ENCODE measurements at places on chromosomes 2 and 18. TPM values are rescaled to one million over a fixed set of nuclear protein-coding genes. Genes with fewer than 3 reads are reported as not detected.

DNA sequence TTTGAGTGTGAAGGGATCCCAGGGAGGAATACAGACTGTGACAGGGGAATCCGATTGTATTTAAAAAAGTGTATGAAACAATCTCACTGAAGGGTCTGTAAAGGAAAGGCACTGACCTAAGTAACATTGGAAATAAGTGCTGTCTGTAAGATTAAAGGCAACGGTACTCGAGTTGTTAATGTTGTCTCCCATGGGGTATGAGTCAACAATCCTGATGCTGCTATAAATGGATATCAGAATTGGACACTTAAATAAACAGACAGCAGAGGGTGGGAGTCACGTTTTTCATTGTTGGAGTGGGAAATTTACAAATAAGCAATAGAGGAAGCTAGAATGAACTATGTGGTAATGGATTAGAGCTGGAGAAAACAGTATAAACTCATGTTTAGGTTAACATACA is 452.4 kb upstream of the RGPD4 start:
- DNase-seq, result no peak

CRYGD gene
- not detected for total RNA-seq

SCN7A gene
- 3.4 TPM for total RNA-seq

DNA sequence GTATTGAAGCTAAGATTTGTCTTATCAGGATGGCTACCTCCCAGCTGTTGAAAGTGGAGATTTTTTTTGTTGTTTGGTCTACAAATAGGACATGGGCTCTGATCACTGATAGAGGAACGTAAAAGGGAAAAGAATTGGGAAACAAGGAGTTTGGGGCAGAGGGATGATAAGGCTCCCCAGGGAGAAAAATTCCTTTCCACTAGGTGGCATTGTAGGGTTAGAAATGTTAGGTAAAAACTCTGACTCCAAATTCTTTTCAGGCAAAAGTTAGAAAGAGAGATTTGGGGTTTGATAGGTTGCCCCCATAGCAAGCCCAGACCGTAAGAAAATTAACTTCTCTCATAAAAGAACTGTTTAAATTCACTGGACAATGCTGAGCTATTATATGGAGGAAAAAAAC is 19.8 kb downstream of the CMPK2 start:
- no peak for DNase-seq

GRCh38 chr2:79789811-79790210 is 277.0 kb downstream of the CTNNA2 start:
- no peak for DNase-seq

DNA sequence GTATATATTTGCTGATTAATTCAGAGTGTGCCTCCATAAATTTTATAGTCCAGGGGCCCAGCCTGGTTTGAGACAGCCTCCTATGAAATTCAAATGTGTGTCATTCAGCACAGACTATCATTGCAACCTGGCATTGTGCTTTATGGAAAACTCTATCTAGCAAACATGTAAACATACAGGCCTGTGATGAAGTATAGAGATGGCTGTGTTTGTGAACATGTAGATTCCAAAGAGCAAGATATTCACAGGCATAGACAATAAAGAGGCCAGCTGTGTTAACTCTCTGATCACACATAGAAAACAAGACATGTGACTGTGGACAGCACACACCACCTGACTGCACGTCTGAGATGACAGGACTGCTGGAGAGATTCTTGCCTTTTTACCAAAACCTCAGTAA is 297.9 kb downstream of the EN1 start:
- DNase-seq, result no peak

CRYGC gene
- total RNA-seq, result not detected

GRCh38 chr18:45403341-45404049 is 211.8 kb upstream of the SLC14A2 start:
- DNase-seq, result no peak

- DNase-seq, result no peak
Observed at GRCh38 chr2:227079726-227080125, 84.3 kb downstream of the COL4A4 start.

GRCh38 chr18:26976206-26976605 is 110.7 kb upstream of the AQP4 start:
- no peak for DNase-seq

DNA sequence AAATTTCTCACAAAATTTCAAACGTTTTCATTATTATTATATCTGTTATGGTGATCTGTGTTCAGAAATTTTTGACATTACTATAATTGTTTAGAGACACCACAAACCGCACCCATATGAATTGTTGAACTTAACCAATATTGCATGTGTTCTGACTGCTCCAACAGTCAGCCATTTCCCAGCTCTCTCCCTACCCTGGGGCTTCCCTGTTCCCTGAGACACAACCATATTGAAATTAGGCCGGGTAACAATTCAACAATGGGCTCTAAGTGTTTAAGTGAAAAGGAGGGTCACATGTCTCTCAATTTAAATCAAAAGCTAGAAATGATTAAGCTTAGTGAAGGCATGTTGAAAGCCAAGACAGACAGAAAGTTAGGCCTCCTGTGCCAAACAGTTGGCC is 424.0 kb downstream of the DSC3 start:
- no peak for DNase-seq

GRCh38 chr2:121197369-121198091 is 87.5 kb downstream of the TFCP2L1 start:
- peak; percentile 79 for DNase-seq

- DNase-seq, result no peak
Observed at GRCh38 chr2:37619230-37619958, 52.0 kb downstream of the CDC42EP3 start.

DNA sequence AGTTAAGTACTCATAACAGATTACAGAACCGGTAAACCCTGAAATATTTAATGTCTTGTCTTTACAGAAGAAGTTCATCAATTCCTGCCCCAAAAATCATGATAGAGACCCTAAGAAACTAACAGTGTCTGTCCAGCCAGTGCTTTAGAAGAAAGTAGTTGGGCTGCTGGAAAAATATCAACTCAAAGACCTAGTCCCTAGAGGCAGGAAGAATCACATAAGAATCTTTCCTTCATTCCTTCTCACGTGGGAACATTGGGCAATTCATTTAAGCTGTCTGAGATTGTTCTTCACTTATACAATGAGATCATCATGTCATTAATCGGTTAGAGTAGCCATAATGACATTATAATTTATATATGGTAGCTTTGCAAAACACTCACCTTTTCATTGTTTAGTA is 156.4 kb downstream of the CCBE1 start:
- DNase-seq, result no peak

DNA sequence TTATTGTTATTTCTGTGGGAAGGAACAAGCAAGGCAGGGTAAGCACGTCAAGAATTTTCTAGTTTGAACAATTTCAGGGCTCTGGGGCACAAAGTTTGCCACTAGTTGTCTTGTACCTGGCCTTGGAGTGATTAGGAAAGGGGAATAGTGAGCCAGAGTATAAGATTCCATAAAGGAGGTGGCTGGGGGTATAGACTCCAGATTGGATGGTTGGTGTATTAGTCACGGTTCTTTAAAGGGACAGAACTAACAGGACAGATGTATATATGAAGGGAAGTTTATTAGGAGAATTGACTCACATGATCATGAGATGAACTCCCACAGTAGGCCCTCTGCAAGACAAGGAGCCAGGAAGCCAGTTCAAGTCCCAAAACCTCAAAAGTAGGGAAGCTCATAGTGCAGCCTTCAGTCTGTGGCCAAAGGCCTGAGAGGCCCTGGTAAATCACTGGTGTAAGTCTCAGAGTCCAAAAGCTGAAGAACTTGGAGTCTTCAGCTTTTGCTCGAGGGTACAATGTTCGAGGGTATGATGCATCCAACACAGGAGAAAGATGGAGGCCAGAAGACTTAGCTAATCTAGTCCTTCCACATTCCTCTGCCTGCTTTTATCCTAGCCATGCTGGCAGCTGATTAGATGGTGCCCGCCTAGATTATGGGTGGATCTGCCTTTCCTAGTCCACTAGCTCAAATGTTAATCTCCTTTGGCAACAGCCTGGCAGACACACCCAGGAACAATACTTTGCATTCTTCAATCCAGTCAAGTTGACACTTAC is 31.5 kb upstream of the PTPRM start:
- no peak for DNase-seq

DNA sequence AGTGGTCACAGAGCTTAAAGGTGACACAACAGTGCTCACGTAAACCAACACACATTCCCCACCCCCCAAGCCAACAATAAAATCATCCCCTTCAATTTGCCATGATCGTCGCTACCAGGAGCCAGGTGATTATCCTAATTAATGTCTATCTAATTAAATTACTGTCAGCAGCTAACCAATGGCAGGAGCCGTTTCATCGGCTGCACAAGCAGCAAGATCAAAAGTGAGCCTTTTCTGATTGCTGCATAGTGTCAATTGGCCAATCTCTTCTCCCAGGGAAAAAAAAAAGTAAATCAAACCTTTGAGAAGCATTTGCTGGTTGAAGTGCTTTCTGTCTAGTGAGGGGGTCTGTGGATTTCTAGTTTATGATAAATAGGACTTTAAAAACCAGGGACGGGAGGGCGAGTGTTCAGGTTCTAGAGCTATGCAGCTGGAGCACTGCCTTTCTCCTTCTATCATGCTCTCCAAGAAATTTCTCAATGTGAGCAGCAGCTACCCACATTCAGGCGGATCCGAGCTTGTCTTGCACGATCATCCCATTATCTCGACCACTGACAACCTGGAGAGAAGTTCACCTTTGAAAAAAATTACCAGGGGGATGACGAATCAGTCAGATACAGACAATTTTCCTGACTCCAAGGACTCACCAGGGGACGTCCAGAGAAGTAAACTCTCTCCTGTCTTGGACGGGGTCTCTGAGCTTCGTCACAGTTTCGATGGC is at the start of gene TBR1:
Gene TBR1, plus strand, starts transcription at position 311 of the 721 bp plus-strand sequence. Its CDS starts 114 bp downstream, at position 425.
- DNase-seq, result no peak

DNA sequence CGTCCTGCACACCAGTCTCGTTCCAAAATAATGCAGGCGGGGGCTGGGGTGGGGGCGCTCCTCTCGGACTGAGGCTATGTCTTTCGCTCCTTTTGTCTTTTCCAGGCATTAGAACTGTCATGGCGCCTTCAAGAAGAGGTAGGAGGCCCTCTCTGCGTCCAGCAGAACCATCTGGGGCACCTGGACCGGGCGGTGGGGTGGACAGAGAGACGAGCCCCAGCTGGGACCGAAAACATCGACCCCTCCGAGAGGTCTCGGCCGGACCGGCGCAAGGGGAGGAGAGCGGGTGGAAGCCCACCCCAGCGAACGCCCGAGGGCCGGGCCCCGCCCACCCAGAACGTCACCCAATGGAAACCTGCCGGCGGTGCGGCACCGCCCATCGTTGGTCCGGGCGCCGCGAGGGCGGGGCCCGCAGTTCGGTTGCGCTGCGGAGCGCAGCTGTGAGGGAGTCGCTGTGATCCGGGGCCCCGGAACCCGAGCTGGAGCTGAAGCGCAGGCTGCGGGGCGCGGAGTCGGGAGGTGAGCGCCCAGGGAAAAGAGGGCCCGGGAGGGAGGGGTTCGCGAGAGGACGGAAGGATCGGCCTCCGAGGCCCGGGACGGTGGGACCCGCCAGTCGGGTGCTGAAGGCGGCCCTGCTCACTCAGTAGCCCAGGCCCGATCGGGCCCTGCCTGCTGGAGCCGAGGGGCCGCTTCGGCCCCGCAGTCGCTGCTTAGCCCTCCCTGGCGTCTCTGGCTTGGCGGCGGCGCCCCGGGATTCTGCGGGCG is at the start of gene NRBP1:
Gene NRBP1, plus strand, starts transcription at position 419 of the 765 bp plus-strand sequence. CDS start 4,643 bp downstream, outside the sequence.
- DNase-seq, result peak; percentile 96

AQP12A gene
- total RNA-seq, result not detected

DNA sequence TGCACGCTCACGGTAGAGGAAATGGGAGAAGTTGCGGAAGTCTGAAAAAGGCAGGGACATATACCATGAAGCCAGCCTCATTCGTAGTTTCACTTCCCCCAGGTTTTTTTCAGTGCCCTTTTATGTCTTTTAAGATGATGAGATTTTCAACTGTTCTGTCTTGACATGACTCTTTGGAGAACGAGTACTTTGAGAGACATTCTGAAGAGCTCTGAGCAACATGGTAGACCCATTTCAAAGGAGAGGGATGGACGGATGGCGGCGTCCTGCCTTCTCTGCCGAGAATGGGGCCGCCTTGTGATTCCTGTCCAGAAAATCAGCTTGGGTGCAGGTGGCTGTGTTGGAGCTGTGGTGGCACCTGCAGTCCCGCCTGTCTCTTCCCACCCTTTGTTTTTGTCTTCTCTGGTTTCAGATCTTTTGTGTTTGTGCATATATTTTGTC is 41.7 kb downstream of the SH3BP4 start:
- DNase-seq, result no peak

DNA sequence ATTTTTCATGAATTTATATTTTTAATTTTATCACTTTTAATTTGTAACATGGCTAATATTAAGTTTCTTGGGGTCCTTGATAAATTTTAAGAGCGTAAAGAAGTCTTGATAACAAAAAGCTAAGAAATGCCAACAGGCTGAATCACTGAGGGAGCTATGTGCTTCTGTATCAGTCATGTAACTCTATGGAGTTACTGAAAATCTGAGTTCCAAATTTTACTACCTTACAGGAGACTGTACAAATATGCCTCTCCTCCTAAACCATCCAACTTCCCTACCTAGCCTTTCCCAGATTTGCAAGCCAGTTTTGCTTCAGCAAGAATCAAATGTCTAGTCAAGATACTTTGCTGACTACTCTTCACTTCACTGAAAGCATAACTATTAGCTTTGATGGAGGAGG is 35.7 kb downstream of the FEZ2 start:
- DNase-seq, result no peak

All from Peyer's patch (tissue), 4 donors.